ENCODE measurements at places on chromosomes 4 and X. TPM values are rescaled to one million over a fixed set of nuclear protein-coding genes. Genes with fewer than 3 reads are reported as not detected.
A peak's percentile ranks its signal among the peaks of the same experiment; 100 is the strongest.

GRCh38 chrX:18076434-18076833 is 144.3 kb downstream of the BEND2 start:
- H3K27me3 ChIP-seq, result peaks cover 2% of the 10 kb centered on the region
- no peak overlapping the region for H3K27ac ChIP-seq
- H3K4me1 ChIP-seq, result no peaks in the 10 kb centered on the region
- H3K36me3 ChIP-seq, result no peaks in the 10 kb centered on the region
- H3K4me3 ChIP-seq, result no peak overlapping the region
- DNase-seq, result no peak

DNA sequence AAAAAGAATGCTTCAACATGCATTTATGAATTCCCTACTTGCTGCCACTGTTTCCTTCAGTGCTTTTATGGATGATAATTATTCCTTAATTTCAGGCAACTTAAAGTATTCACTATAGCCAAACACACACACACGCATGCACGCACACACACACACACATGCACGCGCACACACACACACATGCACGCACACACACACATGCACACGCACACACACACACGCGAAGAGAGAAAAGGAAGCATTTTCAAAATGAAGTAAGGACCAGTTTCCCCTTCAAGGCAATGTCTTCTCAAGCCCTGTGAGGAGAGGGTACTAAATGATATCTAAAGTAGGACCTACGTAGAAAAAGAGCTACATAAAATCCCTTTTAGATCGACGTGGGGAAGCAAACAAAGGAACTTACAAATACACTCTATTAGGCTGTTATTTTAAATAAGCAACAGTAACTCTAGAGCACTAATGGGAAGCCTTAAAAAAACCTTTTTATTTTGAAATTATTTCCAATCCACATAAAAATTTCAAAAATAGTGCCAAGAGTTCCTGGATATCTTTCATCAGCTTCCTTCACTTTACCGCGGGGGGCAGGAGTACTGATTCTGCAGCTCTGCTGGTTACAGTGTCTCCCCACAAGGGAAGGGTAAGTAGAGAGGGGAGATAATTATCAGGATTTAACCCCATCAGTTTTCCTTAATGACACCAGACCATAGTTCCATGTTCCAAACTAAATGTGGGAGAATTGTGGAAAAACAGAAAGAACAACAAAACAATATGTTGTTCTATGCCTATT is 13.7 kb downstream of the IRF2 start:
- peaks cover 93% of the 10 kb centered on the region for H3K4me1 ChIP-seq
- H3K4me3 ChIP-seq, result peak overlapping the region; percentile 56
- H3K36me3 ChIP-seq, result peaks cover 47% of the 10 kb centered on the region
- DNase-seq, result no peak
- no peaks in the 10 kb centered on the region for H3K27me3 ChIP-seq

DNA sequence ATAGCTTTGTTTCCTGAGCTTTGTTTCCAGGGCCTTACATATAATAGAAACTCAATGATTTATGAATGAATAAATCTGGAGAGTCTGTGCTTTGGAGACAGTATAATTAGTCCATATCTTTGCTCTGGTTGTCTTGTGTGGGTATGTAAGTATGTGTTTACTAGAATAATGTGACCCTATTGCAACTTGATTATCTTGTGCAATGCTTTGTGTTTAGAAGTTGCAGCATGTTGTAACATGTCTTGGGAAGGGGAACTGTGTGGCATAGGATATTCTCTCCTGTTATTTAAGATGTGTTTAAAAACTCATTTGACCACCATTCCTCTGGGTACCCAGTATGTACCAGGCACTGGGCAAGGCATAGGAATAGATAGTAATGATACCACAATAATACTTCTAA is 6.1 kb downstream of the SPATA18 start:
- peaks cover 17% of the 10 kb centered on the region for H3K27me3 ChIP-seq
- no peak overlapping the region for H3K27ac ChIP-seq
- H3K4me1 ChIP-seq, result peaks cover 12% of the 10 kb centered on the region
- H3K4me3 ChIP-seq, result no peak overlapping the region
- no peak for DNase-seq

DNA sequence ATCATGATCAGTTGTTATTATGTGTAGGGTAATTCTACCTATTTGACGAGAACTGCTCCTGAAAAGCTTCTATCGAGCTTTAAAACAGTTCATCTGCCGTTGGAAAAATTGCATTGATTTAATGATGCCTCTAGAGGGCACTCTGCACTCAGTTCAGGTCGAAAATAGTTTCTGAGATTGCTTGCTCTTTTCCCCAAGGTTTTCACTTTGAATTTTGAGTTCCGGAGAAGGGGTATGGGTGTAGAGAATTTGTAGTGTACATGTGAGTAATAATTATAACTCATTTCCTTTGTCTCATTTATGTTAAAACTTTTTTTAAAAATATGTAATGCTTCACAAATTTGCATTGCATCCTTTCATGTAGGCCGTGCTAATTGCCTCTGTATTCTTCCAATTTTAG is 28.4 kb upstream of the TNIP3 start:
- no peak overlapping the region for H3K27ac ChIP-seq
- no peaks in the 10 kb centered on the region for H3K36me3 ChIP-seq
- no peak overlapping the region for H3K4me3 ChIP-seq
- H3K27me3 ChIP-seq, result no peaks in the 10 kb centered on the region
- H3K4me1 ChIP-seq, result peaks cover 3% of the 10 kb centered on the region
- no peak for DNase-seq

DNA sequence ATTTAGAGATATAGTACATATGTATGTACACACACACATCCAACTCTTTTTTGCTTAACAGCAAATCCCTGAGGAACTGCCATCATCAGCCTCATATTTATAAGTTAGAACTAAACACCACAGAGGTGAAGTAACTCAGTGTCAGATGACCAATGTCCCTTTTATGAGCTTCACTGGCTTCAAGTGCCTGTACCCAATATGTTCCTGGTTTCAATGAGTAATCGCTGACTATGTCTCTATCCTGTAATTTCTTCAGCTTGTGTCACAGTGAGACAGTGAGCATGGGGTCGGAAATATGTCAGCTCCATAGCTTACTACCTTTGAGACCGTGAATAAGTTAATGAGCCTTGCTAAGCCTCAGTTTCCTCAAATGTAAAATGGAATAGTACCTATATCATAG is 136.2 kb upstream of the RASGEF1B start:
- no peaks in the 10 kb centered on the region for H3K27me3 ChIP-seq
- H3K4me3 ChIP-seq, result no peak overlapping the region
- no peak for DNase-seq
- peak overlapping the region; percentile 47 for H3K27ac ChIP-seq
- peaks cover 58% of the 10 kb centered on the region for H3K4me1 ChIP-seq

DNA sequence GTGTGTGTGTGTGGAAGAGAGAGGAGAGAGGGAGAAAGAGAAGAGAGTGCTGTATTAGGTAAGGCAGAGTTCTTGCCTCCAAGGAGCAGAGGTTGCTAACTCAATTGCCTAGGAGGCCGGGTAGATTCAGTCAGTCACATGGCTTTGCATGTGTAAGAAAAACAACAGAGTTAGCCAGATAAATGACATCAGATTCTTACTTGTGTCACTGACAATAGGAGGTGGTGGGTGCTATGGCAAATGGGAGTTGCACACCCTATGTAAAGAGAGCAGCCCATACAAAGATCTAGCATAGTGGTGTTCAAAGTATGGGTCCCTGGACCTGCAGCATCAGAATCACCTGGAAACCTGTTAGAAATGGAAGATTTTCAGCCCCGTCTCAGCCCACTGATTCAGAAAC is 14.4 kb upstream of the PGRMC2 start:
- no peaks in the 10 kb centered on the region for H3K4me1 ChIP-seq
- peaks cover 18% of the 10 kb centered on the region for H3K36me3 ChIP-seq
- DNase-seq, result no peak
- H3K27me3 ChIP-seq, result no peaks in the 10 kb centered on the region

RAB9A gene
- 26.1 TPM for total RNA-seq

GUCY1B1 gene
- total RNA-seq, result 0.39 TPM

EMCN gene
- not detected for total RNA-seq

GALNTL6 gene
- total RNA-seq, result 0.24 TPM

TEX13D gene
- total RNA-seq, result not detected

Data from activated B cell treated with CpG ODN at 0.5 μM for 24 hours (primary cell).